ENCODE measurements at places on chromosomes 5 and 9. TPM values are rescaled to one million over a fixed set of nuclear protein-coding genes. Genes with fewer than 3 reads are reported as not detected.
A peak's percentile ranks its signal among the peaks of the same experiment; 100 is the strongest.

DNA sequence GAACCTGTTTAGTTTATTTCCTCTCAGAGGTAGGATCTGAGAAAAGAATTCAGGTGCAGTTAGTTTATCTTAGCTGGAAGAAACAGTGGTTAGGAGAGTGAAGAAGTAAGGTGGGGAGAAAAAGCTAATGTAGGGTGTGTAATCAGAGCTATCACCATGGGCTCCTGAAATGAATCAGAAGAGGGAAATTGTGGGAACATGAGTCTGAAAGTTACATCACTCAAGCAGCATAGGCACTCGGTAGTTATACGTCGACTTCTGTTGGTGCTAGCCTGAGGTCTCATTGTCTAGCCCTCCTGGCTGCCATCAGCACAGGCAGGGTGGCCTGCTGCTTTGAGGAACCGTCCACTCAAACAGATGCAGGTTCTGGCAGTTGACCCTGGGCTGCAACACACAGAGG, 56.7 kb upstream of the NPR3 start:
- no peak for DNase-seq

- DNase-seq: no peak
Measured at GRCh38 chr9:122121391-122121790, 28.3 kb upstream of the TTLL11 start.

DNA sequence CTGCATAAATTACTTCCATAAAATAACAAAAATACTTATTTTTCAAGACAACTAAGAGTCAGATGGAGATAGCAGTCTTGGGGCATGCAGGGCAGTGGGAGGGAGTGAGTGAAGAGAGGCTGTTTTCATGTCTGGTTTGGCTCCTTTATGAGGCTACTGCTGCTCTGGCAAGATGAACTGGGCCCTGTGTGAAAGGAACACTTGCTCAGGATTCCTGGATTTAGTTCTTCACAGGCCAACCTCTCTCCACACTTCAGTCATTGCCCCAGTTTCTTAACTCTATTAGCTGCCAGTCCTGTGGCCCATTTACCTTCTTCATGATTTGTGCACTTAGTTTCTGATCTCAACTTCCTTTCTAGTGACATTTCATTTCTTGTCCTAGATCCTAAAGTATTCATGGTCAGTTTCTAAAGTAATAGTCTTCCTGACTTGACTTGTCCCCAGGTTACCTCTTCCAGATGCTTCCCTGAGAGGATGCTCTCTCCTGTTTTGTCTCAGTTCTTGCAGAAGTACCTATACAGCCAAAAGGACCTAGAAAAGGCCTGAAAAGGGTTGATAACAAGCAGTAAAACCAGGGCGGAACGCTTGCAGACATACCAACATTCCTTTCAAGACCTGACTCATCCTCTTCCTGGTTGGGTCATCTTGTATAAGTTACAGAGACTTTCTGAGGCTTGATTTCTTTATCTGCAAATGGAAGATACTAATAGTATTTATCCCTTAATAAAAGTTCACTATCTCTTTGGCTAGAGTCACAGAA, 77.0 kb upstream of the ZFAND5 start:
- peak; percentile 69 for DNase-seq

FOXD4L6 gene
- polyA plus RNA-seq: not detected

DNA sequence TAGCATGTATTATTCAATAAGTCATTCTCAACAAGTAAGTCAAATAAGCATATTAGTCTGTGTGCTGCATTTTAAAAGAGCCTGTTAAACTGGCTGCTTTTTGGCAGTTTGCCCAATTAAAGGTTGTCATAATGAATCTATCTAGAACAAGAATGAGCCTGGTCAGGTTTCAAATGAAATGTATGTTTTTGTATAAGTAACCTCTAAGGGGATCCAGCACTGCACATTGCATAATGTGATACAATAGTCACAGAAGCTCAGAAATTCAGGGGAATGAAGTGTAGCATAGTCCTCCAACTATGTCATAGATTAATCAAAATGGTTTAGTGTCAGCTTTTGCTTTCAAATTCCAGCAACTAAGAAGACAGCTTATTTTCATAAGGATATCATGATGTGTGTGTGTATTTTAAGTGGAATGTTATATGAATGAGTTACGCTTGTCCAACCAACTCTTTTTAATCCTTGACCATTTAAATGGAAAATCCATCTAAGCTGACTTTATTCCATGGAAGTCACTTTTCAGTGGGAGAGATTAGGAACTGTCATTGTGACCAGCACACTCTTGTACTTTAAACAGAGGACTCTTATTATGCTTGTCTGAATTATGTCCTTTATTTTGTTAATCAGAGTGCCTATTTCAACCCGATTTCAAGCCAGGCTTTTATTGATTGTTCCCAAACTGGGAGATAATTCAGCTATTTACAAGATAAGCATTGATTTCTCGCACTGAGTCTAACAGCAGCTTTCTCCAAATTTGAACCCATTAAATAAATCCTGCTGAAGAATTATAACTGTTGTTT, 283.9 kb upstream of the ADAMTSL1 start:
- DNase-seq: no peak

POU5F2 gene
- polyA plus RNA-seq: not detected

DBN1 gene
- polyA plus RNA-seq: 0.71 TPM

DNA sequence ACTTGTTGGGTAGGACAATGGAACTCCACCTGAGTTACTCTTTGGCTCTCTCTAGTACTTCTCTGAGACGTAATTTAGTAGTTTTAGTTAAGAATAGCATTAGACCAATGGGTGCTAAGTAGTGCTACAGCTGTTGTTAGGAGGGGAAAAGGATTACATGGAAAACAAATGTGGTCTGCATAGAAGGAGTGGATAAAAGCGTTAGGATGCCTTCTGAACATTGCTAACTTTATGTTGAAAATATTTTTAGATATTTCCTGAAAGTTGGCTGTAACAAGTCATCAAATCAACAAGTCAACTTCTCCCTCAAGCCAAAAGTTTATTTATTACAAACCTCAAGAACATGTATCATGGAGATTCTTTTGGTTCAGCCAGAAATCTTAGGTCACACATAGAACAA, 409.5 kb upstream of the MEF2C start:
- no peak for DNase-seq

TNC gene
- not detected for polyA plus RNA-seq

IL3 gene
- not detected for polyA plus RNA-seq

DNA sequence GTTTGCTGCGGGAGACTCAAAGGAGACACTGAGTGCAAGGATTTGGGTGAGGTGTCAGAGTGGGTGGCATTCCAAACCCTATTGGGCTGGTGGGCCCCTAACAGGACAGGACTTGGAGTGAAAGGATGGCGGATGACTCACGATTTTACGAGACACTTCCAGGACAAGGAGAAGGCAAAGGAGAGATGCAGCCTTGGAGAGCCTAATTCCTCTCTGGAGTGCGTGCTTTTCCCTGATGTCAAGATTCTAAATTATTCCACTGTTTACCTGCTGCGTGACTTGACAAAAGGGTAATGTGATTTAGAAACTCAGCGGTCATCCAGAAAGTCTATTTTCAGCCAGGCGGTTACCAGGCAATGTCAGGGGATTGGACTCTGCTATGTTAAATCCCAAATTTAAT, 41.6 kb upstream of the CD180 start:
- no peak for DNase-seq

DNA sequence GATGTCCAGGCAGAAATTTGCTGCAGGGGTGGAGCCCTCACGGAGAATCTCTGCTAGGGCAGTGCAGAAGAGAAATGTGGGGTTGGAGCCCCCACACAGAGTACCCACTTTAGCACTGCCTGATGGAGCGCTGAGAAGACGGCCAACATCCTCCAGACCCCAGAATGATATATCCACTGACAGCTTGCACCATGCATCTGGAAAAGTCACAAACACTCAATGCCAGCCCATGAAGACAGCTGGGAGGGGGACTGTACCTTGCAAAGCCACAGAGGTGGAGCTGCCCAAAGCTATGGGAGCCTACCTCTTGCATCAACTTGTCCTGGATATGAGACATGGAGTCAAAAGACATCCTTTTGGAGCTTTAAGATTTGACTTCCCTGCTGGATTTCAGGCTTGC, 426.3 kb upstream of the FAM174A start:
- no peak for DNase-seq

ZNF462 gene
- not detected for polyA plus RNA-seq

CEP78 gene
- 3.3 TPM for polyA plus RNA-seq

ITGA2 gene
- polyA plus RNA-seq: not detected

- DNase-seq: no peak
Measured at GRCh38 chr5:173246135-173246495, 11.1 kb upstream of the NKX2-5 start.

DNA sequence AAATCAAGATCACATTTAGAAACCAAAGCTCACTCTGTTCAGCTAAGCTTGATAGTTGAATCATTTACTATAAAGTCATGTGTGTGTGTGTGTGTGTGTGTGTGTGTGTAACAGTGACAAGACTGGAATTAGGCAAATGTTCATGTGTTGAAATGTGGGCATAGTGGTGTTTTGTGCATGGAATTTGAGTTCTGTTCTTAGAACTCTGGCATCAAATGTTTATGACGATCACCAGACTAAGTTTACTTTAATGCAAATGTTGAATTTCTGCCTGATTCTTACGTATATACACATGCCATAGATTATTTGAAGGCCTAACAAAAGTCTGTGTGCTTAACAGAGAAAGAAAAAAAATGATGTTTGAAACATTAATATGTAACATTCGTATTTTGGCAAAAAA, 72.8 kb upstream of the COL5A1 start:
- DNase-seq: no peak

GRCh38 chr9:20442461-20443319, 179.6 kb downstream of the MLLT3 start:
- no peak for DNase-seq

BAAT gene
- polyA plus RNA-seq: not detected

- no peak for DNase-seq
Measured at GRCh38 chr9:33043671-33044070, 18.6 kb downstream of the DNAJA1 start.

GRCh38 chr9:123710299-123710698, 219.6 kb downstream of the DENND1A start:
- DNase-seq: no peak

- DNase-seq: peak; percentile 83
Measured at GRCh38 chr5:170338933-170339779, 41.6 kb upstream of the LCP2 start.

- no peak for DNase-seq
Measured at GRCh38 chr9:96022445-96023051, 147.1 kb downstream of the ERCC6L2 start.

NTRK2 gene
- not detected for polyA plus RNA-seq

PLCXD3 gene
- polyA plus RNA-seq: not detected

DNA sequence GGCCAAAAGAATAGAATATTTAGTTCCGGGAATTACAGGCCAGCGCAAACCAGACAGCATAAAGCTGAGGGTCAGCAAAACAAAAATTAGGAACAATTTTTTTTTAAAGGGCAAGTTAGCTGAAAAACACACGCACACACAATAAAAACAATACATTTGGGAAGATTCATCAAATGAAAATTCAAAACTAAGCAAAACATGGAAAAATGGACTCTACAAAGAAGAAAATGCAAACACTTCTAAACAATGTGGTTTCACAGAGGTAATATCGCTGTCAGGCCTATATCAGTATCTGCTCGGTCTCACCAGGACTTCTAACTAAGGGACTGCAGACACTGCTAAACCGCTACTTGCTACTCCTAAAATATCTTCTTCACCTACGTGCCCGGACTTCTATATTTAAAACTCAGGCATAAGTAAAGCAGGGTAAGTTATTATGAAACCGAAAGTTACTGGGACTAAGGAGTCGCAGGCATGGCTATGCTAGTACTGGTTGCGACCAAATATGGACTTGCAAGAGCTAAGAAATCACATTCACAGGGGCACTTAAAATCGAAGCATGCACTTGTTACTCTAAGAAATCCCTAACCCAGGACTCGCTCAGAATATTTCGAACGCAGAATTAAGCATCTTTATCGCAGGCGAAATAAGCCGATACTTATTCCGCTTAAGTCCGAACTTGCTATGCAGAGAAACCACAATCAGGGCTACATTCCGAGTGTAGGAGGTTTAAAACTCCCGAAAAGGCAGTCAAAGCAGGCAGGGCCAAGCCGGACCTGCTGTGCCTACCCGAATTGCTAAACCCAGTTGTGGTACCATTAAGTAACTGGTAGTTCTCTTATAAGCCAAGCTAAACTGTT, 2.3 kb downstream of the ANXA2R start:
- peak; percentile 52 for DNase-seq

LIFR gene
- polyA plus RNA-seq: not detected

- peak; percentile 72 for DNase-seq
Measured at GRCh38 chr5:40409601-40410000, 270.1 kb upstream of the PTGER4 start.

DNAH5 gene
- not detected for polyA plus RNA-seq

DNA sequence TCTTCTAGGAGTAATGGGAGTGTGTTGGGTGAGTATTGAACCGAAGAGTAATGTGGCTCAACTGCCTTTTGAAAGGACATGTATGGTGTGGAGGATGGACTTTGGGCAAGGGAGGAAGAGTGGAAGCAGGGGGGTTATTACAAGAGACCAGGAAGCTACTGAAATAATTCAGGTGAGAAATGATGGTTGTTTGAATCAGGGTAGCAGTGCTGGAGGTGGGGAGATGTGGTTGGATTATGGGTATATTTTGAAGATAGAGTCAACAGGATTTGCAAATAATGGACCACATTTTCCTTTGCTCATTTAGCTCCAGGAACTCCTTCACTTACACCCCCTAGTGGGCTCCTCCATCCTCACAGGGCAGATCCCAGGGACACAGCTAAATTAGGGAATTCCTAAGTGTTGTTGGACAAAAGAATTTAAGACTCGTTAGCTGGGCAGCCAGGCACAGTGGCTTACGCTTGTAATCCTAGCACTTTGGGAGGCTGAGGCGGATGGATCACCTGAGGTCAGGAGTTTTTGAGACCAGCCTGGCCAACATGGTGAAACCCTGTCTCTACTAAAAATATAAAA, 1.2 kb upstream of the SLC4A9 start:
- DNase-seq: no peak

VLDLR gene
- 0.07 TPM for polyA plus RNA-seq

CBY3 gene
- not detected for polyA plus RNA-seq

GRCh38 chr5:147037515-147038205, 159.1 kb upstream of the PPP2R2B start:
- no peak for DNase-seq

DNA sequence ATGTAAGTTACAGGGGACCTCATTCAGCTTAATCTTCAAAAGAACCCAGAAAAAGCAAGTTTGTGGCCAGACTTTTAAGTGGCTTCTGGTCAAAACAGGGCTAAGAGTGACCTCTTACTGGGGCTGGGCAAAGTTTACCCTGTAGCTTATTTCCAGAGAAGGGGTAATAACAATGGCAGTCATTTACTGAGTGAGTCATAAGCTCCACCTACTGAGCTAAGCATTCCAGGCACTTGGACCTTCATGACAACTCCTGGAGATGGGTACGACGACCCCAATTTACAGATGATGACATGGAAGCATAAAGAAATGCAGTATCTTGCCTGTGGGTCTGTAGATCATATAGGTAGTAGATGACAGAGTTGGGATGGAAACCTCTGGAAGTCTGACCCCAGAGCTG, 4.7 kb upstream of the GPR151 start:
- no peak for DNase-seq

DNA sequence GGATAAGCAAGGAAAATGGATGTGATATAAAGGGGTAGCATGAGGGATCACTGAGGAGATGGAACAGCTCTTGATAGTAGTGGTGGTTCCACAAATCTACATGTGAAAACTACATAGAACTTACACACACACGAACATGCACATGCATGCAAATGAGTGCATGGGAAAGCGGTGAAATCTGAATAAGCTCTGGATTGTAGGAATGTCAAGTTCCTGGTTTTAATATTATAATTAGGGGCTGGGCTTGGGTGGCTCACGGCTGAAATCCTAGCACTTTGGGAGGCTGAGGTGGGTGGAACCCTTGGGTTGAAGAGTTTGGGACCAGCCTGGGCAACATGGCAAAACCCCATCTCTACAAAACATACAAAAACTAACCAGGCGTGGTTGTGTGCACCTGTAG, 13.1 kb upstream of the PDCL start:
- DNase-seq: no peak

PCDH12 gene
- polyA plus RNA-seq: 0.18 TPM
